Omental fat pad (tissue), 4 donors: ENCODE measurements at places on chromosomes 3 and 15. TPM values are rescaled to one million over a fixed set of nuclear protein-coding genes. Genes with fewer than 3 reads are reported as not detected.

The ACTC1 gene
- 5.5 TPM for total RNA-seq

GRCh38 chr3:158790901-158791589 is 10.8 kb upstream of the MFSD1 start:
- DNase-seq: no peak

The ACP3 gene
- total RNA-seq: 4.1 TPM

The TICRR gene
- 0.09 TPM for total RNA-seq

The WNT5A gene
- 11.4 TPM for total RNA-seq

GRCh38 chr15:68578175-68578979 is 416 bp upstream of the CORO2B start:
- no peak for DNase-seq

DNA sequence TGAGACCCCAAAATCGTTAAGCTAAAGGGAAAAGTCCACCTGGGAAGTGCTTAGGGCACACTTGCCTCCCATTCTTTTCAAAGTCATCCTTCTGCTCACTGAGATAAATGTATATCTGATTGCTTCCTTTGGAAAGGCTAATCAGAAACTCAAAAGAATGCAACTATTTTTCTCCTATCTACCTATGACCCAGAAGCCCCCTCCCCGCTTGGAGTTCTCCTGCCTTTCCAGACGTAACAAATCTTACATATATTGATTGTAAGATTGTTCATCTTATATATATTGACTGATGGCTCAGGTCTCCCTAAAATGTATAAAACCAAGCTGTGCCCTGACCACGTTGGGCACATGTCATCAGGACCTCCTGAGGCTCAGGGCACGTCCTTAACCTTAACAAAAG is 56.8 kb upstream of the ACAN start:
- no peak for DNase-seq

DNA sequence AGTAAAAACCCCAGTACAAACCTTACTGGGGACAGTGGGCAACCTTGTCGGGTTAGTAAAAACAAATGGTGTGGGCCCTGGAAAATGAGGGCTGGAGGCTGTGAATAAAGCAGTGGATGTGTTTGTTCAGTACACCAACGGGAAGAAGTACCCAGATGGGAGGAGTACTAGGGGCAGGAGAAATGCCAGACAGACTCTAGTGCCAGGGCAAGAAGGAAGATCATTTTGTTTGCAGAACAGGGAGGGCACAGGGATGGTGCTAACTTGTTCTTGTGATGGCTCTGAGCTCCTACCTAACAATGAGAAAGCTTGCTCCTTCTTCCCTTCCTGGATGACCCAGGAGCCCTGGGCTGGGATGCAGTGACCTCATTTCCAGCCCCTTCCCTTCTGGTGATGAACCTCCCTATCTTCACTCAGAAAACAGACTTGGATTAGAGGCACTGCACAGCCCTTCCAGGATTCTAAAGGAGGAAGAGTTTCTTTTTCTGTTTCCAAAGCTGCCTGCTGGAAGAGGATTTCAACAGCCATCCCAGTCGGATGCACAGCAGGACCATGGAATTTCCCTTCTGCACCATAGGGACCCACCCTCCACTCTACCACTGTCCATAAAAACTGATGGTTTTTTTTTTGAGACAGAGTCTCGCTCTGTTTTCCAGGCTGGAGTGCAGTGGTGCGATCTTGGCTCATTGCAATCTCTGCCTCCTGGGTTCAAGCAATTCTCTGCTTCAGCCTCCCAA is 6.1 kb downstream of the RASSF1 start:
- no peak for DNase-seq

The ZNF385D gene
- total RNA-seq: 2.7 TPM

DNA sequence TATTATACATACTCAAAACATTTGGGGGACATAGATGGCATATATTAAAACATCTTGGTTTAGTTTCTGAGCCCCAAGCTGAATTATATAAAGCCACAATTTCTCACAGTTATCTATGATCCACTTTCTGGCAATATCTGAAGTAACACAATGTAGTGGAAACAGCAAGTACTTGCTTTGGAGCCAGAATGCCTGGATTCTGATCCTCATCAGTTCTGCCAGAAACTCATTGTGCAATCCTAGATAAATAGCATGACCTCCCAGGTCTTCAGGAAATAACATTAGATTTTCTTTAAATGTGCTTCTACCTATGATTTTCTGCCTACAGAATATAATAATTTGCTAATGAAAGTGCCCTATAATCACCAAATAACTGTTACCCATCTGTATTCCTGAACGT is 544.9 kb downstream of the NAALADL2 start:
- no peak for DNase-seq
